Naive B cell (primary cell): ENCODE measurements at places on chromosomes 1 and 21.
A peak's percentile ranks its signal among the peaks of the same experiment; 100 is the strongest.

DNA sequence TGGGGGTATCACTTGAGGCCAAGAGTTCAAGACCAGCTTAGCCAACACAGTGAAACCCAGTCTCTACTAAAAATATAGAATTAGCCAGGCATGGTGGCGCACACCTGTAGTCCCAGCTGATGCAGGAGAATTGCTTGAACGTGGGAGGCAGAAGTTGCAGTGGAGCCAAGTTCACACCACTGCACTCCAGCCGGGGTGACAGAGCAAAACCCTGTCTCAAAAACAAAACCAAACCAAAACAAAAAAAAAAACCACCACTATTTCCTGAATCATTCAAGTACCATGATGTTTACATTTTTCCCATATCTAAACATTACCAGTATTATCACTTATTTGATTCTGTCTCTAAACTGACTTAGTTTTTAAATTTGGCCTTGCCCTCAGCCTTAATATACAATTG lies 29.5 kb downstream of the TUT4 start:
- no peak for DNase-seq

DNA sequence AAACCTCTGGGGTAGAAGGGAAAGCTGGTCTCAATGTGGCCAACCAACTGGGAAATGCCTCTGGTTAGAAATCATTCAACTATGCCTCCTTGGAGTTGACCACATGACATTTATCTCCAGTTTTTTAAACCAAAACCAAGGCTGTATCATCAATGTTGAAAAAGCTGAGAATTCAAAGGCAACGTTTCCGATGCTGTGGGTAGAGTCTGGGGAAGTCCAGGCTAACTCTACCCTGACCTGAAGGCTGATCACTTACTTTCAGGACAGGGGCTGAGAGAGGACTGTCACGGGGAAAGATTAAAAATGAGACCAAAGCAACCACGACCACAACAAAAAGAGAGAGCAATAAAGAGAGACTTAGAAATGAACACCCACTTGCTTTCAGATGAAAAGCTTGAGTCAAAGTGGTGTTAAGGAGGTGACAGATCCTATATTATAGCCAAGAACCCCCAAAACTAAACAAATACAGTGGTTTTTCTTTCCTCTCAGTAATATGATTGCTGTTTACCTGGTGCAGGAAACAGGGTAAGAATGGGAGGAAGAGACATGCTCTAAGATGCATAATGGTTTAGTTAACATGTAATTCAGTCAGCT lies 90.8 kb upstream of the TNFSF4 start:
- no peak for DNase-seq

- DNase-seq, result no peak
Observed at GRCh38 chr1:25084407-25084806, 147.9 kb downstream of the SYF2 start.

DNA sequence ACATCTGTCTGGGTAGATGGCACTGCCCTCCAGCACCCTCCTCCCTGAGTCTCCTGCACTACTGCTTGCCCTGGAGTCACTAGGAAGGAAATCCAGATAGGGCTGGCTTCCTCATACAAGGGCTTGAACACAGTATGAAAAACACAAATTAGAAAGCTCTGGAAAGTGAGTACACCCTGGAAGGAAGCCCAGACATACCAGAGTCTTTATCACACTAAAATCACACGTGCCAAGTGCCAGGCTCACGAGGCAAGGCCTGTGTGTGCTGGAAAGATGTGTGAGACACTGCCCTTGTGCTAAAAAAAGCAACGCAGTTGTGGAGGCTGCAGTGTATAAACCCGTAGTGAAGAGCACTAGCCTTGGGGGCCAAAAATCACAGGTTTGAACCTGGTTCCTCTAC lies 28.3 kb upstream of the S100A7 start:
- no peak for DNase-seq

GRCh38 chr1:246533371-246533905 lies 26.4 kb upstream of the SMYD3 start:
- DNase-seq, result no peak

DNA sequence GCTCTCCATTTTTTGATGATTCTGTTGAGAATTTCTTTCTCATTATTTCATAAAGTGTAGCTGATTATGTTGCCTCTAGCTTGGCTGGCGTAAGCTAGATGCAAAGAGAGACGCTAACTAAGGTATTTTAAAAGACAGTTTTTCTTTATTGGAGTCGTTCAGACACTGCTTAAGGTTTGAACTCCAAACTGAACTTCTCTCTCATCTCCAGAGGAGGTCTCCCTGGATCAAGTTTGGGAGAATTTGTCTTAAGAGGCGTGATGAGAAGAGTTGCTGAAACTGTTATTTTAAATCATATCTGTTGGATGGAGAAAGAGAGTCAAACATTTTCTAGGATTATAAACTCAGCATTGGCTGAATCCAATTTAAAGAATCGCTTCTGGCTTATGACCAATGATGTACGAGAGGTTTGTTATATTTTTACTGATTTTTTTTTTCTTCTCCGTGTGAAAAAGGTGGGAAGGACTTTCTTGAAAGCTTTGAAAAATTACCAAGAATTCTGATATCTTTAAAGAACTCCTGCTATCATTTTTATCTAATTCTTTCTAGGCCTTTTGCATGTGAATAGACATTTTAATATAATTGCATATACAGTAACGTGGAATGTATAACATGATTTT lies 34.0 kb downstream of the MAP3K7CL start:
- DNase-seq, result no peak

- DNase-seq, result no peak
Observed at GRCh38 chr1:95098196-95098595, 19.0 kb upstream of the TLCD4 start.

DNA sequence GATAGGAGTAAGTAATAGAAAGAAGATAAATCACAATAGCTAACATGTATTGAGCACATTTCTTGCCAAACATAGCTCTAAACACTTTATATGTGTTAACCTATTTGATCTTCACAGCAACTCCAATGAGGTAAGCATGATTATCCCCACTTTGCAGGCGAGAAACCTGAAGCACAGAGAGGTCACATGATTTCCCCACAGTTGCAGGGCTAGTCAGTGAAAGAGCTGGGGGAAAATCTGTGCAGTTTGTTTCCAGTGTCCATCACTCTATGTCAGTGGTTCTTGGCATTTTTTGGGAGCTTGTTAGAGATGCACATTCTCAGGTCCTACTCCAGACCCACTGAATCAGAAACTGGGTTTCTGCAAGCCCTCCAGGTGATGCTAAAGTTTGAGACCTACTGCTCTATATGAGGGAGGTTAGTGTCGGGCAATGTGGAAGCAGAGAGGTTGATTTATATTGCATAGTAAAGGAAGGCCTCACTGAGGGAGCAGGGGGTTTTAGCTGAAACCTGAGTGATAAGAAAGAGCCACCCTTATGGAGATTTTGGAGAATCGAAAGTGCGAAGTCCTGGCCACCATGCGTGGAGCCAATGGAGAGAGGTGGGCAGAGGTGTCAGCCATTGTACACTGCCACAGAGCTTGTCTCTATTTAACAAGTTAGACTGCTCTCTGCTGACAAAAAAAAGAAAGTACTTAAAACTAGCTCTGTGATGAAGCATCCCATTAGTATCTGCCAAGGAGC lies 20.9 kb downstream of the MCOLN3 start:
- DNase-seq, result peak; percentile 33

- DNase-seq, result peak; percentile 65
Observed at GRCh38 chr1:119968068-119968492, 71.8 kb upstream of the ADAM30 start.

DNA sequence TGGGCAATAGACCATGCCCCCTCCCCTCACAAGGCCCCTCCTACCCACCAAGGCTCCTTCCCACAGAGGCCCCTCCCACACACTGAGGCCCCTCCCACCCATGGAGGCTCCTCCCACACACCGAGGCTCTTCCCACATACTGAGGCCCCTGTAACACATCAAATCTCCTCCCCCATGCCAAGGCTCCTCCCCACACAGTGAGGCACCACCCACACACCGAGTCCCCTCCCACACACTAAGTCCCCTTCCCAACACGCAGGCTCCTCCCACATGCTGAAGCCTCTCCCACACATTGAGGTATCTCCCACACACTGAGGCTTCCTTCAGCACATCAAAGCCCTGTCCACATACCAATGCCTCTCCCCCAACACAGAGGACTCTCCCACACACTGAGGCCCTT lies 391.8 kb downstream of the CAMTA1 start:
- DNase-seq, result no peak

GRCh38 chr1:171141688-171142415 lies 43.2 kb upstream of the FMO2 start:
- DNase-seq, result no peak

- DNase-seq, result no peak
Observed at GRCh38 chr1:150550222-150551050, 1.2 kb downstream of the ADAMTSL4 start.

GRCh38 chr1:60504206-60504840 lies 430.8 kb upstream of the C1orf87 start:
- DNase-seq, result no peak
